Psoas muscle (tissue), 8 donors: ENCODE measurements at places on chromosomes 3 and 15.

DNA sequence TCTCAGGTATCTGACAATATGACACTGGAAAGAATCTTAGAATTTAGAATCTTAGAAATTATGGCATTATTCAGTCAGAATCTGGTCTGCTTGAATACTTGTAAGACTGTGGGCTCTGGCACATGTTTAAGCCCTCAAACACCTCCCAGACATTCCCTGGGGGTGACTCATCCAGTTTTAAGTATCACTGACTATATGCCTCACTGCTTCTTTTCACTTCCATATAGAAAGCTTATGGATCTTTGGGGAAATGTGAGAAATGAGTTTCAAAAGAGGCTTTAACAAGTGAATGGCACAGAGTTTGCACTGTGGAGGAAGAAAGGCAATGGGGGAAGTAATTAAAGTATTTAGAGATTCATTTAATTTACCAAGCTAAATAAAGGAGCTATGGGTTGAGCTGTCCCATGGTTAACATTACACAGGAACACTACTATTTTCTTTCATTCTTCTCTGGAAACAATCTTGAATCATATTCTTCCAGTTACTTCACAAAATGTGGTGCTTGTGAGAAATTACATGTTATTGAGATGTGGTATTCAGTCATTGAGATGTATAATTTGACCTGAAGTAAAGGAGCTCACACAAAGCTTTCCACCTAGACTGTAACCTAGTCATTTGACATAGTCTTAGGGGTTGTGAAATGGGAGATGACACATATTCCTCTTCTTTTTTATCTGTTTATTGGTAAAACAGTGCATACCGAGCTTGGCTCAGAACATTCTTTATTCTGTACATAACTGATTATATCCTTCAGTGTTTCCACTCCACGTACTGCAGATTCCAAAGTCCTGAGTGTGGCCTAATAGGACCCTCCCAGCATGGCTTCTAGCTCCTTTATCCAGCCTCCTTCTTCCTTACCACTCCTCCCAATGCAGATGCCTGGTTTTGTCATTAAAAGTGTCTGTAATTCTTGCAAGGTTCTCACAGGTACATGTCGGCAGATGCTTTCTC, 544.6 kb upstream of the NECTIN3 start:
- no peak for DNase-seq

DNA sequence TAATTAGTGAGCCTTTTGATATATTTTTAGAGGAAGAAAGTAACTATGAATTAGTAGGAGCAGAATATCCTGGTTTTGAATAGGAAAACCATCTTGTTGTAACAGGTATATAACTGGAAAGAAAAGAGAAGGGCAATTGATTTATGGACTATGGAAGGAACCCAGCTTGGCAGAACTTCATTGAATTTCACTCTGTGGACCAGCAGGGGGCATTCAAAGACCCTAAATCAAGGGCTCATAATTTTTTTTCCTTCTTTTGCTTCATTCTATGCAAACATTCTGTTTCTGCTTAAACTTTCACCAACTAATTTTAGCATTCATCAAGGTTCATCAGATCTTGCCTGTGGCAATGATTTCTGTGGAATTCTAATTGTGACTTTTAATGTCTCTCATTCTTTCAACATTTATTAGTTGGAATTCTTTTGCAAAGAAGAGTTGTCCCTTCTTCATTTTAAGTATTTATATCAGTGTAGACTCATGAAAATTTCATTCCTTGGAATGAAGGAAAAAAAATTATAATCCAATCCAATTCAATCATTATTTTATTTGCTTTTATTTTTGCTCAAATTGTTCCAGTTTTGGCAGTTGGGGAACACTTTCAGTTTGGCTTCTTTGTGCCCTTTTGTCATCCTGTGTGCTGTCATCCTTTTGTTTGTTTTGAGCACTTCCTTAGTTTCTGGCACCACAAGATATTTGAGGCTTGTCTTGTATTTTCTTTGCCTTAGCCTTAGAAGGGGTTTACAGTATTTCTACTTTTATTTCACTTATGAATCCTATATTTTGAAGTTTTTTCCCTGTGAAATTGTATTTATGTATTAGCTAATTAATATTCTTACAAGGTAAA, 30.4 kb downstream of the NXPE3 start:
- no peak for DNase-seq

DNA sequence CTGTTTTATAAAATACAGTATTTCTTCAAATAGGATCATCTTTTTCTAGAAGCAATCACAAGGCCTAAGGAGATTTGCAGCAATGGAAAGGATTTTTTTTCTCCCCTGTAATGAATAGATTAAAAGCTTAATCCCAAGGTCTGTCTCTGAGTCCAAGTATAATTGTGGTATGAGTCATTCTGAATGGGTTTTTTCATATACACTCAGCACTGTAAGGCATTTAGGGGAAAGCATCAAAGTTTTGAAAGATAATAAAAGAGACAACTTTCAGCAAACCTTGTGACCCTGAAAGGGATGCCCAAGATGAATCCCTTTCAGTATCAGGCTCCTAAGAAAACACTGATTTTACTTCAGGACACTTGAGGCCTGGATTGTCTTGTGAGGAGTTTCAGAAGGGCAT, 23.3 kb upstream of the LARS2 start:
- no peak for DNase-seq

DNA sequence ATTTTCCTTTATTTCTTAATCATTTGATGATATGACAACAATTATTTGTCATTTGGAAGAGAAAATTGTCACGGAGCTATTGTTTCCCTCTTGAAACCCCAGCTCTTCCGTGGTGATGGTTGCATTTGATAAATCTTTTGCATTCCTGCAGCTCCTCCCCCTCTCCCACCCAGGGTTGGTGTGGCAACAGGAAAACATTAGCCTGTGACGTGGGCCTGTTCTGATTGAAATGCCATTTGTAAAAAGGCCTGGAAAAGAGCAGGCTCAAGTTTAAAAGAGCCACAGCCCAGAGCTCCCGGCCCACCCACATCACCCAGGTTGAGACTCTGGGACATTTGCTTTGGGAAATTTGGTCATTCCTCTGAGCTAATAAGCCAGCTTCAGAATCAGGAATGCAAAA, 282.5 kb downstream of the RPLP1 start:
- no peak for DNase-seq

GRCh38 chr3:132220986-132221385, 96.2 kb upstream of the ACP3 start:
- DNase-seq = no peak

GRCh38 chr3:118504906-118505305, 529.7 kb downstream of the IGSF11 start:
- DNase-seq = no peak

DNA sequence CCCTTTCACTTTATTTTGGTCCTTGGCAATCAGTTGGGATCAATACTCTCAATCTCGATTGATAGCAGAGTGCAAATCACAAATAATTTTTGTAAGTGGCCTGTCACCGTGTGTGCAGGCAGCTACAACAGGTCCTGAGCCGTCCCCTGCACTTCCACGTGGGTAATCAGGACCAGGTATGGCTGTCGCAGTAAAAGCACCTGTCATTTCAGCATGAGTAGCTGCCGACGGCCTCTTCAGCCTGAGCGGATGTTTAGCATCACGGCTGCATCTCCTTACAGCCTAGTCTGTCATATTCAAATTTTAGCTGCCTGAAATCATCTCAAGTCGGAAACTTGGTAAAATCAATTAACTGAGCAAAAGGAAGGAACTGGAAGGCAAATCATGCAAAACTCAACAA, 53.0 kb upstream of the FOXP1 start:
- no peak for DNase-seq

DNA sequence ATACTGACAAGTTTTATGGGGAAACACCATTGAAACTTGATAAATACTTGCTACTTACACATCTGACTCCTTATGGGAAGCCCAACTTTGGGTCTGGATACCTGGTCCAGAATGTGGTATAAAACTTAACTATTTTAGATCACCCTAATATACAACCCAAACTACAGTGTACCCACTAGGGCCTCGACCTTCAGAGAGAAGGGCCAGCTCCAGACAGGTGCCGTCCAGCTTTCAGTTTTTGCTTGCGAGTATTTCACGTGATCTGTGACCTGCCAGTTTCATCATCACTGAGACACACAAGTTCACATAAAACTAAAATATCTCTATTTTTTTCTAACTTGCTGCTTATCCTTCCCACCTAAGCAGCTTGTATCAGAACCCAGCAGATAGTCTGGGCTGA, 59.3 kb upstream of the RPL35A start:
- DNase-seq = no peak

- DNase-seq = no peak
Observed at GRCh38 chr15:59074607-59075006, 30.3 kb upstream of the CCNB2 start.

- peak; percentile 62 for DNase-seq
Observed at GRCh38 chr3:49717959-49718857, 1.3 kb downstream of the AMIGO3 start.
